Activated effector memory CD4-positive, alpha-beta T cell treated with Interleukin-2 at 50 U/mL for 16 hours (primary cell): ENCODE measurements at places on chromosomes 2 and 18.

GRCh38 chr18:53070788-53071187 is 730.8 kb downstream of the DCC start:
- no peak for DNase-seq

DNA sequence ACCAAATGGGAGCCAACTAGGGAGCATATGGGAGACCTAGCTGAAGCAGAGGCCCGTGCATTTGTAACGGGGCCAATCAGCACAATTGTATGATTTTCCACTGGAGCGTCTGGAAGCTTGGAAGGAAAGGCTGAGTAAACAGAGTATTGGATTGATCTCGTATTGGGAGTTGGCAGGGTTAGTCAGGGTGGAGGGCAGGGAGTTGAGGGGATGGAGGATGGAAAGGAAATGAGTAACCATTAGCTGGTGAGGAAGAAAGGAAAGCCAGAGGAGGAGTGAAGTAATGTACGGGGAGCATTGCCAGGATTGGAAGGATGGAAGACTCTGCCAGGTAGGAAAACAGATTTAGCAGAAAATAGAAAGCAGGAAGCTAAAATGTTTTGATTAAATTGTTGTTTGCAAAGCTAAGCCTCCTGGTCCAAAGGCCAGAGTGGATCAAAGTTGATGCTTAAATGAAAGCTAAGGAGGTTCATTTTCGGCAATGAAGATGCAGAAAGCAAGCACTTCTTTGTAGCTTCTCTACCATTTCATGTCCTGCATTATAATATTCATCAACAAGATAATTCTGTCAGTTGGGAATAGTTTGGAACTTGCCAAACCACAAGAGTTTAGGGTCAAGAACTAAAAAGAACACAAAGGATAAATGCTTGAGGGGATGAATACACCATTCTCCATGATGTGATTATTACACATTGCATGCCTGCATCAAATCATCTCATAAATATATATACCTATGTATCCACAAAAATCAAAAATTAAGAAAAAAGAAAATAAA is 75.6 kb upstream of the TTN start:
- no peak for DNase-seq

GRCh38 chr2:205650450-205650849 is 31.9 kb upstream of the NRP2 start:
- DNase-seq, result no peak

DNA sequence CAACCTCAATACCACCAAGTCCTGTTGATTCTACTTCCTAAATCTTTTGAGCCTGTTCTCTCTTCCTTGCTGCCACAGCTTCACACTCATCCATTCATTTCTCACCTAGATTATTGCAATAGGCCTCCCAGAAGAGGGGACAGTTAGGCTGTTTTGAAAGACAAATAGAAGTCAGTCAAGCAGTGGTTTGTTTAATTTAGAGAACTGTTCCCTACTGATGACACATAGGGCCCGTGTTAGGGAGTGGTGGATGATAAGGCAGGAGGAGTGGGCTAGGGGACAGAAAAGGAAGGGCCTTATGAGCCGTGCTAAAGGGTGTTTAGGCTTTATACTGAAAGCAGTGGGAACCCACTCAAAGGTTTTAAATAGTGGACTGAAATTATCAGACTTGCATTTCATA is 59.6 kb upstream of the ZFP36L2 start:
- no peak for DNase-seq

DNA sequence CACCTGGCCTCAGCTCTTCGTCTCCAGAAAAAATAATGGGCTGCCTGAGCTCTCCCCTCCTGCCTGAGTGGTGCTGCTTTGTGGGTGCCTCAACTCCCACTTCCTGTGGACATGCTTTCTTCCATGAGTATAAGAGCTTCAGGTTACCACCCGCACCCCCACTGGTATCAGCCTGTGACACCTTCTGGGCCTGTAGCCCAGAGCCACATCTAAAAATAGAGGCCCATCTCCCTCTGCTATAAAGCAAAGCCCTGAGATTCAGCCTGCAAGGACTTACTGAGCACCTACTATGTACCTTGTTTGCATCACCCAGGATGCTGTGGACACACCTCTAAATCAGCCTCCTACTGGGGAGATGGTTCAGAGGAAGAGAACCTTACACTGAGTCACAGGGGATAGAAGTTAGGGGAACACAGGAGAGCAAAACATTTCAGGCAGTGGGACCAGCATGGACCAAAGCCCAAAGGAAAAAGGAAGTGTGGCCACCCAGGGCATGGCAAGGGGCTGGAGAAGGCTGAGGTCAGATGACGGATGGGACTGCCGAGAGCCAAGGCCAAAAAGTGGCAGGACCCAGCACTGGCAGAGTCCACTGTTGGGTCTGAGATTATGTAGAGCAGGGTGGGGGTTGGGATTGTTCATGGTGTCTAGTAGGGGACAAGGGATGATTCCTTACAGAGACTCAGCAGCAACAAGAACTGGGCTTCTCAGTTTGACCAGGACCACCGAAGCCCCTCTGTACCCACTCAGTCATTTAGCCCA is 123.7 kb upstream of the PPP1CB start:
- no peak for DNase-seq

DNA sequence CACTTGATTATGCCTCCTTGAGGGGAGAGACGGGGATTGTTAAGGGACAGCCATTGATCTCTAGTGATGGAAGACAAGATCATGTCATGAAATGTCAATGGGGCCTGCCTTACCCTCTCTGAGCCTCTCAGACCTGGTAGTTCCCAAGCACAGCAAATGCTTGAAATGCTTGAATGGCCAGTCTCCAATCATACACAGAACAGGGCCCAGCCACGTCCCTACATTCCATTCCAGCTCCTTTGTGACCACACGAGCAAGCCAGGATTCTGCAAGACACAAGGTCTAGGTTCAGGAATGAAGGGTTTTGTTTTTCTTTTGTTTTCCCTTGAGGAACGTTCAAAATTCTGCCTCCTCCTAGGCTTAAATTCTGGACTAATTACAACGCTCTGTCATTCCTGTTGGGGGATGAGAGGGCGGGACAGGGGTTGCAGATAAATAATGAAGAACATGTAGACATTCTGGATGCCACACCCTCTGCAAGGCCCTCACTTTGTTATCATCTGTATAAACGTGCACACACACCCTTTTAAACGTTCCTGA is 98.1 kb upstream of the YPEL5 start:
- DNase-seq, result no peak

GRCh38 chr18:42936289-42936688 is 179.2 kb downstream of the RIT2 start:
- no peak for DNase-seq

- DNase-seq, result no peak
These were observed 37.0 kb upstream of the TTN start for GRCh38 chr2:178844269-178844668.

GRCh38 chr2:31071741-31072140 is 66.5 kb downstream of the GALNT14 start:
- DNase-seq, result no peak

- no peak for DNase-seq
These were observed 174.0 kb downstream of the MREG start for GRCh38 chr2:215839309-215839708.

- DNase-seq, result peak; percentile 46
These were observed at the start of gene CAPG for GRCh38 chr2:85409845-85410583. Gene CAPG, minus strand, starts transcription at chr2:85410366. Its CDS starts 8,221 bp downstream, at chr2:85402145.

- DNase-seq, result no peak
These were observed 290.8 kb downstream of the PRKCE start for GRCh38 chr2:45942237-45942738.

- no peak for DNase-seq
These were observed 67.7 kb upstream of the ITGA4 start for GRCh38 chr2:181389524-181389923.

DNA sequence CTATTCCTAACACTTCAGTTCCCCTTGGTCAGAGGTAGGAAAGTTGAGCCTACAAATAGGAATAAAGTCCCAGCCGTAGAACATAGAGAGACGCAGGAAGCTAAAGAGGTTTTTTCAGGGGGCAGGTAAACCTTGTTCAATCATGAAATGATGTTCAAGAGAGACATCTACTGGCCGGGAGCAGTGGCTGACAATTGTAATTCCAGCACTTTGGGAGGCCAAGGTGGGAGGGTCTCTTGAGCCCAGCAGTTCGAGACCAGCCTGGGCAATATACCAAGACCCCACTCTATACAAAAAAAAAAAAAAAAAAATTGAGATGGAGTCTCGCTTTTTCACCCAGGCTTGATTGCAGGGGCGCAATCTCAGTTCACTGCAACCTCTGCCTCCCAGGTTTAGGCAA is 66.7 kb upstream of the DNAJC10 start:
- no peak for DNase-seq

DNA sequence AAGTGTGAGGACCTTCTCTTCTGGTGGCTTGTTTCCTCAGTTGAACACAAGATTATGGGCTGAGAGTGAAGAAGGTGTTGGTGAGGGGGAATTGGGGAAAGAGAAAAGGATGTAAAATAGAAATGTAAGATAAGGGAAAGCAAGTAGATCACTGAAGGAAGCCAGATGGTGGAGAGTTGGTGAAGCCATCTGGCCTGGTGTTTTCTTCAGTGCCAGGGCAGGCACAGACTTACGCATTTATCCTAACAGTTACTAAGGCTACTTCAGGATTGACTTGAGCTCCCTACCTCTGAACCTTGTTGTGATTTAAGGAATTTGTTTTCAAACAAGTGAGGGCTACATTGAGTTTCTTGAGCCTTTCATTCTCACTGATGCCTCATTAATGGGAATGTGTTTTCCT is 113.8 kb downstream of the GALNT1 start:
- DNase-seq, result no peak

DNA sequence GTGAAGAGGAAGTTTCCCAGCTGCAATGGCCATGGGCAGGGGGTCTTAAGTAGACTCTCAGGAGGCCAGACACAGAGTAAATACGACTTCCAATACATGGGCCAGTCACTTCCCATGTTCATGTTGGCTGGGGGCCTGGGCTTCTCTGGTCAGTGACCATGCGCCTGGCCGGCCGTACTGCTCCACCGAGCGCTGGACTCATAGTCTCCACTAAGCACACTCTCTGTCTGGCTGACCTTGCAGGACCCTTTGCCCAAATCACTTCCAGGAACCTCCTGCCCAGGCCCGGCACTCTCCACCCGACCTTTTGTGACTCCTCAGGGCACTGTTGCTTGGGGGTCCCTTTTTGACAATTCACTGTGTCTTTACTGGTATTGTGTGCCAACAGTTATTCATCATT is 69.3 kb downstream of the SOWAHC start:
- DNase-seq, result no peak

- DNase-seq, result peak; percentile 32
These were observed 31.4 kb downstream of the GALM start for GRCh38 chr2:38697116-38697840.

DNA sequence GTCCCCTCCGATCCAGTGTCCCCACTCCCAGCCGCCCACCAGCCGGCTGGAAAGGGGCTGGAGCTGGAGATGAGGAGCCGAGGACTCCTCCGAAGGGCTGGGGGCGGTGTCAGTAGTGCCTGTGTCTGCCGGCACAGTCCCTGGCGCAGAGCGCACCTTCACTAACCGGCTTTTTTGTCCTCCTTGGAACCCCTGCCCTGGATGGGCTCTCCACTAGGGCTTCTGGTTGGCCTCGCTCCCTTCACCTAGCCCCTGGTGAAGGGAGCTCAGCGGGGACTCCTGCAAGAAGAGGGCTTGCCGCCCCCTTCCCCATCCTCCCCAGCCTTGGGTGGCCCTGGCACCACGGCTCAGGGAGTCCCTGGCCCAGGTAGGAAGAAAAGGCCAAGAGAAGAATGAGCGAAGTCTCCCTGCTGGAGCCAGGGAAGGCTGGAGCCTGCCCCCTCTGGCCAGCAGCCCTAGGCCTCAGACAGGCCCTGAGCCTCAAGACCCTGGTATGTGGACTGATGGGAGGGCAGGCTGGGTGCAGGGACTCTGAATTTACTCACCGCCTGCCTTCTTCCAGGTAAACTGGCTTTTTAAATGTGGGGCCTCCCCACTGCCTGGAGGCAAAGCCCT is 570 bp upstream of the ECEL1 start:
- no peak for DNase-seq

- no peak for DNase-seq
These were observed 41.8 kb downstream of the CFAP221 start for GRCh38 chr2:119586085-119586484.

GRCh38 chr2:234258562-234259141 is 208.2 kb downstream of the SPP2 start:
- no peak for DNase-seq

DNA sequence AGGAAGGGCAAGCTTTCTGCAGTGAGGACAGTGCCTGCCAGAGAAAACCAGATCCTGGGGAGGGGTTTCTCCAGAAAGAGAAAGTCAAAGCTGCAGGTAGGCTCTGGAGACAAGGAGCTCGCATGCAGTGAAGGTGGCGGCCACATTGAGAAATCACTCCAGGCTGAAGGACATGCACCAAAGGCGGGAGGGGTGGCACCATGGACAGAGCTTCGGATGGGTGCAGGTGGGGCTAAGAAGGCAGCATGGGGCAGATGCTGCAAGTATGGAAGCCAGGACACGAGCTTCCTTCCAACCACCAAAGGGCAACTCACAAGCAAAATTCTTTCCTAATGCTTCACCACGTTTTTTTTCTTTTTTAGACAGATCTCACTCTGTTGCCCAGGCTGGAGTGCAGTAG is 104.4 kb upstream of the SLC35G4 start:
- DNase-seq, result no peak

DNA sequence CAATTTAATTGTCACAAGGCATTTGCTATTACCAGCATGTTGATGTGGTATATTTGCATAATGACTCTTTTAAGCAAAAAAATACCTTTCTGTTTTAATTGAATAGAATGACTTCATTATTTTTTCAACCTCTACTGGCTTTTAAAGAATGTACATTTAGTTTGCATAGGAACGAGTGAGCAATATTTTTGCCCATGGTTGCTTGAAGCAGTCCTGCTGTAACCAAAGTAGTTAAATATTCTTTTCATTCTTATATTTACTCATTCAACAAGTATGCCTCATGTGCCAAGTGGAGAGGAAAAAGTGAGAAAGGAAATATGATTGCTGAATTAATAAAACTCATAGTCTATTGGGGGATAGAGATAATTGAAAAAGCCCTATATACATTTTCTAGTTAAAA is 184.7 kb downstream of the DSEL start:
- DNase-seq, result no peak

DNA sequence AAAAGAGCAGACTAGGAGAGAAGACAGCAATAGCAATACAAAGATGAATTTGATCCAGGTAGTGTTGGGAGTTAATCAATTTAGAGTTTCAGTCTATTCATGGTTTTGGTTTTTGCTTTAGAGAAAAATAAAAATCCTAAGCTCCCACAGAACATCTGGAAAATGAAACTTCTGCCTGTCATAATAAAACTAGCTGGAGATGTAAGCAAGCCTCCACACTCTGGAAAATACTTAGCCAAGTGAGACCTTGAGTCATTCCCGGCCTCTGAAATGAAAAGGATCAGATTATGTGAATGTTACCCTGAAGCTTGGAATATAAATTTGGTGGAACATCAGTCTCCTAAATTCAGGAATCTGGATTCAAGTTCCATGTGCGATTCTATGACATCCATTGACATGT is 485.6 kb upstream of the SPRED2 start:
- DNase-seq, result no peak

DNA sequence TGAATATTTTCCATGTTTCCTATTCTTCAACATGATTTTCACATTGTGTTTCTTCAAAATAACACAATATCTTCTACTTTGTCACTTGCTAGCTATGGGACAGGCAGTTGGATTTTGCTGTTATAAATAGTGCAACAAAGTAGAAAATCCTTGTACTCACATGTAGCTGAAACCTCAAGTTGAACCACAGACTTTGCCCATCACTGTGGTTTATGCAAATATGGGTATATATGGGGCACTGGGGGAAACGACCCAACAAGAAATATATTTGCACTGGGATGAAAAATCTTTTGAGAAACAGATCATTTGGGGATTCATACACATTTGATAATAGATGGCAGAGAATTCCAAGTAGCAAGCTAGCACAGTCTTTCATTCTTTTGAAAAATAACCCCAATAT is 486.3 kb upstream of the MAP2 start:
- no peak for DNase-seq

GRCh38 chr18:29154196-29154757 is 977.3 kb upstream of the CDH2 start:
- no peak for DNase-seq
